ENCODE measurements at places on chromosomes 12 and 14.
A peak's percentile ranks its signal among the peaks of the same experiment; 100 is the strongest.

DNA sequence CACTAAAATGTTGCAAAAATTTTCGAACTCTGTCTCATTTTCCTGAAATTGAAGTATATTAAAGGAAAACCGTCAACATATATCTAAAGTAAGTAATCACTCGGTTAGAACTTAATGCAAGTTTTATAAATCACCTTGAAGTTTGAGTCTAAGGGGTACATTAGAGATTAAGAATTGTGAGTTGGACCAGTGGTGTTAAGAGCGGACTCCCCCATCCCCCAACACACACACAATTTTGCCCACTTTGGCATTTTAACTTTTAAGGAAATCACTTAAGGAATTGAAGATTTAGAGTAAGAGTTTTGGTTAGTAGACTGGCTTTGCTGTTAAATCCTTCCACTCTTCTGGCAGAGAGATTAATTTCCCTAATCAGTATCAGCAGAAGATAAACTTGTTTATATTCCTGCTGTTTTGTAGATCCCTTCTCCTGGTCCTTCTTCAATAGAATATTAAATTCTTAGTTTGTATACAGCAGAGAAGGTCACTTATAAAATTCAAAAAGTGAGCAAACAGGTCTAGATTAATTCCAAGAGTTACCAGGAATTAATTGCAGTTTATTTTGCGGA lies 1.5 kb downstream of the HIF1A start:
- peak overlapping the region; percentile 99 for H3K27ac ChIP-seq
- H3K36me3 ChIP-seq: no peaks in the 10 kb centered on the region
- H3K27me3 ChIP-seq: no peaks in the 10 kb centered on the region
- peak overlapping the region; percentile 76 for H3K4me3 ChIP-seq
- no peak for DNase-seq

GRCh38 chr14:59811815-59812214 lies 58.8 kb downstream of the RTN1 start:
- no peak for DNase-seq
- no peaks in the 10 kb centered on the region for H3K36me3 ChIP-seq
- H3K27ac ChIP-seq: no peak overlapping the region
- no peaks in the 10 kb centered on the region for H3K4me1 ChIP-seq
- H3K27me3 ChIP-seq: no peaks in the 10 kb centered on the region
- no peak overlapping the region for H3K4me3 ChIP-seq

- H3K27ac ChIP-seq: peak overlapping the region; percentile 30
- DNase-seq: no peak
- no peak overlapping the region for H3K4me3 ChIP-seq
- H3K4me1 ChIP-seq: no peaks in the 10 kb centered on the region
- no peaks in the 10 kb centered on the region for H3K27me3 ChIP-seq
Observed at GRCh38 chr12:123614531-123614930, 12.6 kb downstream of the DDX55 start.

DNA sequence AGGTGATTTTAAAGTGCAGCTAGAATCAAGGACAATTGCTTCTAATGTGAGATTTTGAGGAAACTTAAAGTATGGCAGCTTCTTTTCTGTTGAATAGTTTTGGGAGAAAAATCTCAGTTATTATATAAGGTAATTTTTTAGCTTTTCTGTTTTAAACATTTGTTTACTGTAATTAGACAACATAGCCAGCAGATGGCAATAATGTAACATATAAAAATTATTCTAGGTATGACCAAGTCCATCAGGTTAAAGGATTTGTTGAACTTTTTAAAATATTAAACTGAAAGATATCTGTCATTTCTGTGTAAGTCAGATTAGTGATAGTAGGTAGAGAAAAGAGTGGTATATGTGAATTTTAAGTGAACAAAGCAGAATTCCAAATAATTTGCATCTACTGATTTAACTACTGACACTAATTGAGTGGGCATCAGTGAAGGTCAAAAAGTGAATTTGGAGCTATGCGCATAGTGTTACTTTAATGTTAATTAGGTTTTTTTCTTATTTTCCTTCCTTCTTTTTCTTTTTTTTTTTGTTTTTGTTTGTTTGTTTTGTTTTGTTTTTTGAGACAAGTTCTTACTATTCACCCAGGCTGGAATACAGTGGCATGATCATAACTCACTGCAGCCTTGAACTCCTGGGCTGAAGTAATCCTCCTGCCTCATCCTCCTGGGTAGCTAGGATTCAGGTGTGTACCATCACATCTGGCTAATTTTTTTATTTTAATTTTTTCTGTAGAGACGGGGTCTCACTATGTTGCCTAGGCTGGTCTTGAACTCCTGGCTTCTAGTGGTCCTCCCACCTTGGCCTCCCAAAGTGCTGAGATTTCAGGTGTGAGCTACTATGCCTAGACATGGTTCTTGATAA lies 18.6 kb downstream of the PRORP start:
- DNase-seq: no peak
- H3K36me3 ChIP-seq: peaks cover 72% of the 10 kb centered on the region
- H3K27ac ChIP-seq: no peak overlapping the region
- H3K4me3 ChIP-seq: no peak overlapping the region
- H3K27me3 ChIP-seq: no peaks in the 10 kb centered on the region

DNA sequence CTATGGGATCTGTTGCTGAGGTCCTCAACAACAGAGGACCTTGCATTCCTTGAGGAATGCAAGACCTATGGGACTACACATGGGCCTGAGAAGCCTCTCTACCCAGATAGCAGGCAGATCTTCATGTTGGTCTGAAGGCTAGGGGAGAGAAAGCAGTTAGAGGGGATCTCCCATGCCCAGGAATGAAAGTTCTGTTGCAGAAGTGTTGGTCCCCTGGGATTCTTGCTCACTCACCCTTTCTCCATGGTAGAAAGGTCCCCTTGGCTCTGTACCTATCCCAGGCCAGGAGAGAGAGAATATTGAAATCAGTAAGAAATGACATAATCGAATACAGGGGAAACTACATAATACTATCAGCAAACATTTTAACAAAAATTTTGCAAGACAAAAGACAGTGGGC lies 16.5 kb upstream of the KLRC1 start:
- DNase-seq: no peak
- H3K27me3 ChIP-seq: no peaks in the 10 kb centered on the region
- no peak overlapping the region for H3K27ac ChIP-seq
- H3K4me3 ChIP-seq: no peak overlapping the region
- no peaks in the 10 kb centered on the region for H3K4me1 ChIP-seq

DNA sequence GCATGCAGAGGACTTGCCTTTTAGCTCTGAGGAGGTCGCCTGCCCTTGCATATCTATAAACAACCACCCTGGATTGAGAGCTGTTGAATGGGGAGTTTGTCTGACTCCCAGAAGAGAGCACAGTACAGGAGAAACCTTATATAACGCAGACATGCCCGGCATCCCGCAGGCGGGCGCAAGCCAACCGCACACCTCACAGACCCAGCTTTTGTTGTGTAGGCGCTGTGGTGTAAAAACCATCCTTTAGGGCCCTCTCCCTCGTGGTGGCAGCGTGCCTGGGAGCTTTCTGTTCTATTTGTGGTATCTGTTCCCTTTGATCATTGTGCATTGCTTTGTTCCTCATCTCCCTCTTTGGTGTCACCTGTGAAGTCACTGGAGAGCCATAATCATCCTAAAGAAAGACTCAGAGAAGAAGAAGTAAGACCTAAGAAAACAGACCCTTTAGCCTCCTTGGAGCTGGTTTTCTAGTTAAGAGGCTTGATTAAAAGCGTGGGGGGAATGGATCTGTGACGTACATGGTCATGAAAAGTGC lies 77.7 kb downstream of the ETV6 start:
- no peaks in the 10 kb centered on the region for H3K36me3 ChIP-seq
- DNase-seq: no peak
- peaks cover 98% of the 10 kb centered on the region for H3K4me1 ChIP-seq
- peak overlapping the region; percentile 83 for H3K27ac ChIP-seq

GRCh38 chr12:105825141-105825540 lies 313.6 kb downstream of the NUAK1 start:
- H3K4me3 ChIP-seq: no peak overlapping the region
- H3K27me3 ChIP-seq: peaks cover 3% of the 10 kb centered on the region
- no peaks in the 10 kb centered on the region for H3K36me3 ChIP-seq
- H3K4me1 ChIP-seq: no peaks in the 10 kb centered on the region

DNA sequence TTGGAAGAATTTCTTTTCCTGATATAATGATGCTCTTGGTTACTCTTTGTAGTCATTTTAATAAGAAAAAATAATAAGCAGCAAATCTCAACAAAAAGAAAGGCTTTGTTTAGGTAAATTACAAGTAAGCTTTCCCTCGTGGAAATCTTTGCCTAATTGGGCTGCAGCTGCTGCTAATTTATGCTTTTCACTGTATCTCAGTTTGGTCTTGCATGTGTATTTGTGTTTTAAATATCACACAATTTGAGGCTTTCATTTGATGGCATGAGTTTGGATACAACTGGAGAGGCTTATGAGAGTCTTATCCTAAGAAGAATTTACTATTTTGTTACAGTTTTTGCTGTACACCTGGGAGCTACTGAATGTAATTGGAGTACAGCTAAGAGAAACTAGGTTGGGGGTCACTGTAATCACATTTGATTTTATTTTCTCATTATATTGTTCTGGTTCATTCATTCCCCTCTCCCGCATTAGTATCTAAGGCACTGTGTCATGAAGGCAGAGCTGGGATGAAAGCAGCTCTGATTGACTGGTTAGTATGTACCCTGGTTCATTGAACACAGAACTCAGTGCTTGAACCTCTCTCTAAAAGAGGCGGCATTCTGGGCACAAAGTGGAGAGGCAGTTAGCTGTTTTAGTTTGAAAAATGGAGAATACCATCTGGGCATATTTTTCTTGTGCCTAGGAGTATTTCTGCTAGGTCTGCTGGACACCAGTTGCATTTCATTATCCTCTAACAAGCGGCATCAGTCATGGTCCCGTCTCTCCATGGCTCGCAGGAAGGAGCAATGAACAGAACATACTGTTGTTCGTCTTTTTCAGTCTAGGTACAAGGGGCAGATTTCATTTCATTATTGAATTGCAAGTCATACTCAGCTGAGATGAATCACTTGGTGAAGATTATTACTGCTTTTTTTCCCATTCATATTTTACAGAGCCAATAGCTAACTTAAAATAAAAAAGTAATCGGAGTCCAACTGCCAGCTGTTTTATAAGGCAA lies 118.0 kb upstream of the TMEM260 start:
- no peaks in the 10 kb centered on the region for H3K36me3 ChIP-seq
- H3K27ac ChIP-seq: no peak overlapping the region
- no peaks in the 10 kb centered on the region for H3K4me1 ChIP-seq
- no peaks in the 10 kb centered on the region for H3K27me3 ChIP-seq

GRCh38 chr14:64394423-64394822 lies 6.3 kb downstream of the MTHFD1 start:
- H3K36me3 ChIP-seq: no peaks in the 10 kb centered on the region
- no peak overlapping the region for H3K27ac ChIP-seq
- peaks cover 4% of the 10 kb centered on the region for H3K4me1 ChIP-seq
- no peaks in the 10 kb centered on the region for H3K27me3 ChIP-seq
- no peak overlapping the region for H3K4me3 ChIP-seq

DNA sequence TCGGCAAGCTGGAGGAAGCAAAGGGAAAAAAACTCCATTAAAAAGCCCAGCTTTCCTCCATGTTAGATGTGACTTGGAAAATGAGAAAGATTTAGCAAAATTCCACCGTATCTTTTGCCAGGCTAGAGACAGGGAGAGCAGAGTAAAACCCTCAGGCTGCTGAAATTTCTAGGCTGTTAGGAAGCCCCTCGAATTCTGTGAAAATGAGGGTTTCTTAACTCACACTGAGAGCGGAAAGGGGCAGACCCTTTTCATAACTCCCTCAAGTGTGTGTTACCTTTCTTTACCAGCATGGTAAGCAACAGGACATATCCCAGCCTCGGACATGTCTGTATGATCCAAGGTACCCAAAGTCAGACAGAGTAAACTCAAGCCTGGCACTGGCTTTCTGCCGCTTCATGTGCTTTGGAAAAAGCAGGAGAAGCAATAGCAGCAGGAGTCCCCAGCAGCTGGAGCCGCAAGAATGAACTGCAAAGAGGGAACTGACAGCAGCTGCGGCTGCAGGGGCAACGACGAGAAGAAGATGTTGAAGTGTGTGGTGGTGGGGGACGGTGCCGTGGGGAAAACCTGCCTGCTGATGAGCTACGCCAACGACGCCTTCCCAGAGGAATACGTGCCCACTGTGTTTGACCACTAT lies at the start of gene RHOJ:
RHOJ (plus strand) TSS at position 37 of the 637 bp plus-strand sequence; CDS start at position 464, 427 bp downstream.
- H3K27me3 ChIP-seq: no peaks in the 10 kb centered on the region
- DNase-seq: no peak
- peak within 1 kb of the TSS; percentile 49 for H3K4me3 ChIP-seq
- H3K27ac ChIP-seq: peak within 1 kb of the TSS; percentile 94

DNA sequence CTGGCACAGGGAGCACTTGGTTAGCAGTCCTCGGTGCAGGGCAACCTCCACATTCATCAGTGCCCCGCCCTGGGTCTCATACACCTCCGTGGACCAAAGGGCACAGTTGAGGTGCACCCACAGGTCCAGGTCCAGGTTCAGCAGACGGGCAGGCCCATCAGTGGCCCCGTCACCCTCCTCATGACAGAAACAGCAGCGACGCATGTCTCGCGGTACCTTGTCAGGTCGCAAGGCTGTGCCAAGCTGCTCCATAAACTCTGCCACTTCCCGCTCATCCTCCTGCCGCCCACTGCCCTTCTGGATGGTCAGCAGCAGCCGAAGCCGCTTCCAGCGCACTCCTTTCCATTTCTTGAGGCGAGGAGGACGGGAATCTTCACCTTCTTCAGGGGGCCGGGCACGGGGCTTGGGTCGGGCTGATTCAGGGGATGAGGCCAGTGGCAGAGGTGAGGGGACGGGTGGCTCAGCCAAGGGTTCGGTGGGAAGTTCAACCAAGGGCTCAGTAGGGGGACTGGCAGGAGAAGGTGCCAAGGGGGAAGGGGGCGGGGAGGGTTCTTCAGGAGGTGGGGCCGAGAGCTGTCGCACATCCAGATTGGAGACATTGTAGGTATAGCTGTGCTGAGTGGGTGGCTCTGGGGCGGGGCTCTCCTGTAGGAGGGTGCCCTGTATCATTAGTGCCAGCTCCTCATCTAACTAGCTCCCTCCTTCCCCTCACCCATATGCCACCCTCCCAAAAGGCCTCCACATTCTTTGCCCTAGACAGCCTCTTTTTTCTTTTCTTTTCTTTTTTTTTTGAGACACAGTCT lies 8.3 kb upstream of the PRKAG1 start:
- H3K27ac ChIP-seq: no peak overlapping the region
- no peak overlapping the region for H3K4me3 ChIP-seq

GRCh38 chr14:100644784-100645183 lies 57.6 kb upstream of the BEGAIN start:
- H3K4me1 ChIP-seq: peaks cover 3% of the 10 kb centered on the region
- H3K27ac ChIP-seq: no peak overlapping the region
- H3K36me3 ChIP-seq: no peaks in the 10 kb centered on the region
- H3K4me3 ChIP-seq: no peak overlapping the region
- peaks cover 21% of the 10 kb centered on the region for H3K27me3 ChIP-seq

DNA sequence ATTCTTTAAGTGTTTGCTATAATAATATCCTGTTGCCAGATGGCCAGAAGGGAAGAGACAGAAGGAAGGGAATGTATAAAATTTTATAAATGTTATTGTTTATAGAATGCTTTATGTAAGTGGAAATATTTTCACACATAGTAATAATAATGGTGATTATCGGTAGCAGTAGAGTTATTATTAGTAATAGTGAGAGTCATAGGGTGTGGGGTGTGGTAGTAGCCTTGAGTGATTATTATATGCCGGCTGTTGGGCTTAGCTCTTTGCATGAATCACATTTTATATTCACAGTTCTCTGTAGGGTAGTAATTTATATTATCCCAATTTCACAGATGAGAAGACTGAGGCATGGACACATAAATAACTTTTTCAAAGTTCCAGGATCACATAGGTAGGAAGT lies 391.4 kb downstream of the C12orf75 start:
- H3K27ac ChIP-seq: no peak overlapping the region
- H3K36me3 ChIP-seq: no peaks in the 10 kb centered on the region
- peaks cover 8% of the 10 kb centered on the region for H3K4me1 ChIP-seq
- no peak for DNase-seq
- H3K4me3 ChIP-seq: no peak overlapping the region

- no peak overlapping the region for H3K4me3 ChIP-seq
- DNase-seq: no peak
- no peak overlapping the region for H3K27ac ChIP-seq
- H3K4me1 ChIP-seq: no peaks in the 10 kb centered on the region
- no peaks in the 10 kb centered on the region for H3K27me3 ChIP-seq
Observed at GRCh38 chr12:117118838-117119591, 19.8 kb upstream of the TESC start.

Measured in esophagus squamous epithelium (tissue), 5 donors.